ENCODE measurements at places on chromosomes 6 and 20.

DNA sequence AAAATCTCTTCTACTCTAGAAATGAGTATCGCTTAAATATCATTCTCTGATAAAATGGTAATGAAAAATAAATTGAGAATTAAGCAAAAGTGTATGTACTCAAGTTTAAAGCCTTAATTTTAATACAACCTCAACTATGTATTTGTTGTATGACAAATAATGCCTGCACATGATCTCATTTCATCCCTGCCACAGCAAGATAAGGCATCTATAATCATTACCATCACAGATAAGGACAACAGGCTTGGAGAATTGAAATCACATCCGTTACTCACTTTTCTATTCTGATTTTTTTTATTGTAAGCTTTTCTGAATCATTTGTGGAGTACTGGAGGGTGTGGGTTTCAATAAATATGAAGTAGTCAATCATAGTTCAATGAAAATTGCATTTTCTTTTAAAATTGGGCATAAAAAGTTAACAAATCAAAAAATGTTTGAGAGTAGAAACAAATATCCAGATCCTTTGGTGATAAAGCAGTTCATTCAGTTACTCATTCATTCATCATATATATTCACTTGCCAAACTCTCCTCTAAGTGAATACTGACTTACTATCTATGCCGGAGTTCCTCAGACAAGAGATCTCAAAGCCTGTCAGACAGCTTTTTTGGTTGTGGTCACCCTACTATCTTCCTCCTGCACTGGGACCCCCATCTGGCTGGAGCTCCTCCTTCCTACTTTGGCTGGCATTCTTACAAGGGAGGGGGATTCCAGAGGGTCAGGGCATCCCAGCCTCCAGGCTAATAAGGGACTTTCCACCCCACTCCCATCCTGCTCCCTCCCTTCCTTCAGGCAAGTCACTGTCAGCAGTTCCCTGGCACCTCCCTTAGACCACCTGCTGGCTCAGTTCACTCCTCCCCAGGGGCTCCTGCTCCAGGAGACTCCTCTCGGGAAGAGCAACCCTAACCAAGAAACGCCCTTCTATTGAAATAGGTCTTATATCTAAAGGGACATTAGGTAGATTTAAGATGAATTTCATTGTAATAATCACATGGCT, 118.6 kb downstream of the OGFRL1 start:
- DNase-seq, result no peak

DNA sequence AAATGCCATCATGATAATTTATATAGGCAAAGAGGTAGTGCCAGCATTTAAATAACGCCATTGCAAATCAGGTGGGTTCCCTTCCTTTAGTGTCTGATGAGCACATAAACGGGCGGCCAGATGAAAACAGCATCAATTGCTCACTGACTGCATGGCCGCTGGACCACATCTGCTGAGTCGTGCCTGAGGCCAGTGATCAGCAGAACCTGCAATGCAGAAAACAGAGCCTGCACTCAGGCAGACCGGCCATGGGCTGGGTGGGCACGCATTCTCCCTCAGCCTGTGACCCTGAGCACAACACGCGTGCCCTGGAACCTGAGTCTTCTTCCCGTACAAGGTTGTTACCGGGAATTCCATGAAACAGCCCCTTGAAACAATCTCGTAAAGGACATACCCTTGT, 144.0 kb upstream of the THBS2 start:
- no peak for DNase-seq

DNA sequence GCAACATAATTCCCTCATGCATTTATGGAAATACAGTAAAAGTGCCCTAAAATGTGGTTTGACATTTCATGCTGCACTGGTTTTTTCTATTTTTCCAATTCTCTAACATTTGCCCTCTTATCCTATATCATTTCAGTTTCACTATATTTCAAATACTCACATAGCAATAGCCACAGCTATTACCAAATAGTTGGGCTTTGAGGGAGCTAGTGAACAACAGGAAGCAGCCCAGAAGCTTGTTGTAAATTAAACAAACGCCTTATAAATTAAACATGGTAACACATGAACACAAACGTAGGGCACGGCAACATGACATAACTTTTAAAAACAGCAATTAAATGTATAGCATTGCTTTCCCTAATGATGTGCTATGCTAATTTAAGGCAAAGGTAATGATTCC, 469.0 kb downstream of the CDC5L start:
- no peak for DNase-seq

DNA sequence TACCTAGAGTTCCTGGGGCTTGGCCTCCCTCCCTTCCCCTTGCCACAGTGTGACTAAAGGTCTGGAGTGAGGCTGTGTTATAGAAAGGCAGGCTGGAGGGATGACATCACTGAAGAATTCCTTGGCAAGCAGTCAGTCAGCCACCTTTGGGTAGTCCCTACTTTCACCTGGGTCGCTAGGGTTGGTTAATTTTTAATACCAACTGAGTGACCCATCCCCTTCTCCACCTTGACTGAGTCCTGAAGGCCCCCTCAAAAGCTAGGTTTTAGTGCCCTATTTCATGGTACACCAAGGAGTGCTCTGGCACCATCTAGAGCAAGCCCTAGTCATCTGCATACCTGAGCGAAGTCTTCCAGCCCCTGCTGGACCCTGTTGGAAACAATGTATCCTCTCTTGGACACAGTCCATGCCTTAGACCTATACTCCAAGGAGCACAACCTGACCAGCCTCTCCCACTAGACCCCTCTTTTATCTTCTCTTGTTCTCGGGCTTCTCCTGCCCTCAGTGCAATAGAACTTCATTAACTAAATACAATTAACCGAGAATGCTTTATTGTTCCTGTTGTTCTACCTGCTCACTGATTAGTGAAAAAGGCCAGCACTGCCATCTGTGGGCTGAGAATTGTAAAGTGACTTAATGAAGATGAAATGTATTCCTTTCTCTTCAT, 44.6 kb downstream of the RIN2 start:
- no peak for DNase-seq

DNA sequence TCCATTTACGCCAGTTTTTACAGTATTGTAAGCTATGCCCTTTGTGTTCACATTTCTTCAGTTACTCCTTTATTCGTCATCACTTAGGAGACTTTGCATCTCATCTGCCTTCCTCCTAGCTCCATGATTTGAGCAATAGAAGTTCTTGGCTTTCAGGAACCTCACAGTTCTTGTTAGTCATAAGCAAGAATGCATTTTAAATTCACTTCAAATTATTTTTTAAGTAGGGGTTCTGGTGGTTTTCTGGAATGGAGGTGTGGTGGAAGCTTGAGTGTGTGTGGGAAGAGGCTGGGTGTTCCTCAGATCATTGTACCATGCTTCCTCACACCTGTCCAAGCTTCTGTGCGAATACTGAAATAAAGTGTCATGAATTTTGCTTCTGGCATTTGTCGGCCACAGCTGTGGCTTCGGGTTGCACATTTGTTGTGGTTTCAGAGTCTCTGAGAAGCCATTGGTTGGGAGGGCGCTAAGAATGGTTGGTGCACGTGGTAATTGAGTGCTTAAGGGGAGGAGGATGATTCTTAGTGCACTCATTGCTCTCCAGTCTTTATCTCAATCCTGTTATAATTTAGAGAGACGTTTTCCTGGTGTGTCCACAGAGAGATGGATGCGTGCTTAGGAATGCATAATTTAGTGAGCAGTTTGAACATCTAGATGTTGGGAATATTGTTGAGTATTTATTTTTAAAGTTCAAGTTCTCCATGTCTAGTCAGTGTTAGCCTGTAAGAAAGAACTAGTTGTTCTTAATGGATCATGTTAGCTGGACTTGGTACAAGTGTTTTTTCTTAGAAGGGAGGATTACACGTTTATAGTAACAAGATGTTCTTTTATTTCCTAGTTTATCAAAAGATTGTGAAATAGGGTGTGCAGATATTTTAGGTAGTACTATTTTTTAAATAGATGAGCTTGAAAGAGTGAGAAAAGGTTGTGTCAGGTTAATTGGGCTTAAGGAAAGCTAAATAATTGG, 31.9 kb downstream of the FOXO3 start:
- DNase-seq, result peak; percentile 48

DNA sequence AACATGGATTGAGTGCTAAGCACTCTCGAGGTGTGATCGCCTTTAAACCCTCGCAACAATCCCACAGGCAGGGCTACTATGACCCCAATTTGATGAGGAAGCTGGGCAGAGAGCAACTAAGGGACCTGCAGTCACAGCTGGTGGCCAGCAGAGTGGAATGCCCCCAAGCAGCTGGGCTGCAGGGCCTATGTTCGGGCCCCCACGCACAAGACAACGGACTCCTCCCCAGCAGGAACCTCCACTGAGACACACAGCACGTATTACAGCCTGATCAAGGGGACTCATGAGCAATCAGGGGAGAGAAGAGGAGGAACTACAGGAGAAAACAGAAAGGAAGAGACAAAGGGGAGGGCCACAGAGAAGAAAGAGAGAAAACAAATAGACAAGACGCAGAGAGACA, 21.7 kb downstream of the CST7 start:
- DNase-seq, result peak; percentile 79

DNA sequence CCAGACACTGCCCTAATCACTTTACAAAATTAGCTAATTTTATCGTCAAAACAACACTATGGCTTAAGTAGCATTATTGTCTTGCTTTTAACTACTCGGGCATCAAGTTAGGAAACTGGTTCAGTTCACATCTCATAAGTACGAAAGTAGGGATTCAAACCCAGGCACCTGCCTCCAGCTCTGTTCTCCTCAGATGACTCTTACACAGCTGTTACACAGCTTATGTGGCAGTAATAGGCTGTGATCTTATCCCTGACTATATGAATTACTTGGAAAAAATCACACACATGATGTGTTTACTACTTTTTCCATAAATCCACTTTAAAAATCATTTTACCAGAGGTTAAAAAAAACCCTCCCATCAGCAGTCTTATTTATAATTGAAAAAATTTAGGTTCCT, 389.2 kb upstream of the FLRT3 start:
- DNase-seq, result no peak

DNA sequence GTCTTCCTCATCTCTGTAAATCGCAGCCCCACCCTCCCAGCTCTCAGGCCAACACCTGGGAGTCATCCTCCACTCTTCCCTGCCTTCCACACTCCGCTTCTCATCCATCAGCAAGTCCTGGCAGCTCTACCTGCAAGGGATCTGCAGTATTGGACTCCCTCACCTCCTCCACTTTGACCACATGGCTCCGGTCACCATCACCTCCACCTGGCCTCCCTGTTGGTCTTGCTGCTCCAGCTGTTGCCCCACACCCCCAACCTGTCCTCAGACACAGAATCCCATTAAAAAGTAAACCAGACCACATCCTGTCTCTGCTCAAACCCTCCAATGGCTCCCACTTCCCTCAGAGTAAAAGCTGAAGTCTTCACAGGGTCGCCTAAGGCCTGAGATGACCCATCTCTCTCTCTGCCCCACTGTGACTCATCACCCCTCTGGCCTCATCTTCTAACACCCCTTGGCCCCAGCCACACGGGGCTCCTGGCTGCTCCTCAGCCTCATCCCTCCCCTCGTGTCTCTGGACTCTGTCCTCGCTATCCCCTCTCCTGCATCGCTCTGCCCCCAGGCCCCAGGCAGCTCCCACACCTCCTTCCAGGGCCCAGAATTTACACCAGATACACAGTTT, 185.1 kb upstream of the SULF2 start:
- DNase-seq, result peak; percentile 46

GRCh38 chr6:23952245-23952644, 173.8 kb upstream of the NRSN1 start:
- no peak for DNase-seq

GRCh38 chr6:41288030-41288753, 1.7 kb upstream of the TREM1 start:
- DNase-seq, result peak; percentile 41

GRCh38 chr20:34831936-34832335, 6.5 kb upstream of the NCOA6 start:
- DNase-seq, result peak; percentile 10

GRCh38 chr20:1467355-1468116, 887 bp upstream of the NSFL1C start:
- peak; percentile 77 for DNase-seq

DNA sequence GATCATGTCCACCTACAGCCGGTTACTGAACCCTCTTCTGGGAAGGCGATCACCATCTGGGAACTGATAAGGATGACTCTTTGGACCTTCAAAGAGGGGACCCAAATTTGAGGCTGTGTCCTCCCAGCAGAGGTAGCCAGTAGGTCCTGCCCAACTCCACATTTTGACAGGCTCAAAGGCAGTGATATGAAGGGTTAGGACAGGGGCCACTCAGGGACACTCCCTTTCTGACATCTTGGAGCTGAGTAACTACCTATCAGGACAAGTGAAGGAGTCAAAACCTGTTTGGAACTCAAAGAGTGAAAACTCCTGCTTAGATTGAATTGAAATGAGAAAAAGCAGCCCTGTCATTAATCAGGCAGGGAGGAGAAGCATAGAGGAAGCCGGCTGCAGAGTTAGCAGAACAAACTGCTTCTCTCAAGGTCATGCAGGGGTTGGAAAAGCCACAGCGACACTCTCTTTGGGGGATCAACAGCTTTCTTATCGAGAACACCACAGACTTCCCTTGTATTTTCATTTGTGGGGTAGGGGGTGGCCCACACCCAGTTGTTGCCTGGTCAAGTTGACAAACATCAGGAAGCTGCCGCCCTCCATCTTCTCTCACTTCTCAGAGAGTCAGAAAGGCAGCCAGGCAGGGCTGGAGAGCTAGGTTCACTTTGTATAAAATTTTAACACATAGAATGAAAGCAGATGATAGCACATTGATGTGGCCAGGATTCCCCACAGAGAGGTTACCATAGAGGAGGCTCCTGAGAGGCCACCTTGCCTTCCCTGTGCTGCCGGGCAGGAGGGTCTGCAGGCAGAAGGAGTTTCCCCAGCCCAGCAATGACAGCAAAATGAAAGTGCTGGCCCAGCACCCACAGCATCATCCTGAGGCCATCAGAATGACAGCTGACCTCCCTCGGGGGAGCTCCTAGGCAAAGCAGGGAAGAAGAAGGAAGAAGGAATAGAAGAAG, 47.6 kb downstream of the AGPAT4 start:
- peak; percentile 52 for DNase-seq

DNA sequence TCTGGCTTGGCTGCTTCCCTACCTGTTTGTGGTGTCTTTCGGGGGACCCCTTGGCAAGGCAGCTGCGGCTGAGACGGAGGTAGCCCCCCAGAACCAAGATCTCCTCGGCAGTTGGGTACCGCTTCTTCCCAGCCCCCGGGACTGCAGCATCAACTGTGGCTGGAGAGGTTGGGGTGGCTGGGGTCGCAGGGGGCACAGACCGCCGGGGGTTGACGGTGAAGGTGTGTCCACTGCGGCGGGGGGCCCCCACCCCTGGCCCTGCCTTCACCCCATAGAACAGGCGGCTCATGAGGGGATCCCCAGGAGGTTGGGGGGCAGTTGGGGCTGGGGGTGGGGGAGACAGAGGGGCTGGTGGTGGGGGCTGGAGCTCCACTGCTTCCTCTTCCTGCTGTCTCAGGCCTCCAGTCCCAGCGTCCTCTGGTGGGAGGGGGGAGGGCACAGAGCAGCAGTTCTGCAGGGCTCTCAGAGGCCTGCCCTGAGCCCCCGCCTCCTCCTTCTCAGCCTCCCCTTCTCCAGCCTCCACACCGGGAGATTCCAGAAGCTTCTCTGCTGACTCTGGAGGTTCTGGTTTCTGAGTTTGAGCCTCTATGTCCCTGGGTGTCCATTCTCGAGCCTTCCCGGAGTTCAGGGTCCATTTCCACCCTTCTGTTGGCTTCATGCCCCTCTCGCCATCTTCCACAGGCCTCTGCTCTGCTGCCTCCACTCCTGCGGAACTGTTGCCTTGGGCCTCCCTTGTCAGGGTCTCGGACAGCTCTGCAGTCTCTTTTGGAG, 1.9 kb downstream of the PPP1R18 start:
- DNase-seq, result peak; percentile 89

All from suppressor macrophage (primary cell).